WTC11 (cell line): ENCODE measurements at places on chromosomes 3 and 15.

DNA sequence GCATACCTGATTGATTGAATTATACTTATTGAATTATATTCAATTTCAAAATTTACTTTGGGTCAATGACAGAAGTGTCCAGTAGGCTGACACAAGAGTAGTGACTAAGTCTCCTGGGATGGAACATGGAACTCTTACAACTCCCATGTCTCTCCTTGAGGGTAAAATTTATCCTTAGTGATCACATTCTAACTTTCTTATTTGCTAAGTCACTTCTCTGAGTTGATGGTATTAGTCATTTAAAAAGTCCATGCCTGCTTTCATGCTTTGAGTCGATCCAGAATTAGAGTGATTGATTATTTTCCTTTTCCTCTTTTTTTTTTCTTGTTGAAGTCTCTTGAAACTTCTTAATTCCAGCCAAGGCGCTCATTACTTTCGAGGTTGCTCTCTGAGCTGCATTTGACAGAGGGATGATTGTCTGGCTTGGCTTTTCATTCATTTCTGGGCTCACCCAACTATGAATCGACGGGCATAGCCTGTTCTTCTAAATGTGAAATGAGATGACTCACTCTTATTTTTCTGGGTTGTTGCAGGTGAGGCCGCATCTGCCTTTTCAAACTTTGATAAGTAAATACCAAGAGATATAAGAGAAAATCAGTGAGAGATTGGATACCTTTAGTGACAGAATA, 34.9 kb downstream of the LRRC3B start:
- no peak for DNase-seq

DNA sequence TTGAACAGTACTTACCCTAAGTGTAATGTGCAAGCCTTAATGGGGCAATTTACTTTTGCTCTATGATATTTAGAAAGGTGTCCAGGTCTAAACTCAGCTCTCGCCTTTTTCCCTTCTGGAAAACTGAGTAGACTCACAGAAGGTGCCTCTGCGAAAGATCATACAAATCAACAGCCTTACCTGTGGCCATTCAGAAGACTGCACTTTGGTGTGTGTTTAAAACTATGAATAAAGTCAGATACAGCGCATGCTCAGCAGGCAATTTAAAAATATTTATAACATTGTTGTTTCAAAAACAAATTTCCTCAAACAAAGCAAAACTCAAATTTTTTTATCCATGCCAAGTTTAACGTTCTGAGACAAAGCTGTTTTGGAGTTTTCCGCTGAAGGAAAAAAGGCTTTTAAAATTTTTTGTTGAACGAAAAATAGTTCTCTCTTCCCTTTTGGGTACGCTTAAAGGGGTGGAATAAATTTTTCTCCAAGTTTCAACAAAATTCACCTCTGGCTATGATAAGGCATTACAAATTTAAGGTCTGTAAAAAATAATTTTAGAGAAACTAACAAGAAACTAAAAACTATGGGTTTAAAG, 156.3 kb downstream of the TIGIT start:
- no peak for DNase-seq

- no peak for DNase-seq
Observed at GRCh38 chr3:25587094-25587493, 77.6 kb downstream of the TOP2B start.

DNA sequence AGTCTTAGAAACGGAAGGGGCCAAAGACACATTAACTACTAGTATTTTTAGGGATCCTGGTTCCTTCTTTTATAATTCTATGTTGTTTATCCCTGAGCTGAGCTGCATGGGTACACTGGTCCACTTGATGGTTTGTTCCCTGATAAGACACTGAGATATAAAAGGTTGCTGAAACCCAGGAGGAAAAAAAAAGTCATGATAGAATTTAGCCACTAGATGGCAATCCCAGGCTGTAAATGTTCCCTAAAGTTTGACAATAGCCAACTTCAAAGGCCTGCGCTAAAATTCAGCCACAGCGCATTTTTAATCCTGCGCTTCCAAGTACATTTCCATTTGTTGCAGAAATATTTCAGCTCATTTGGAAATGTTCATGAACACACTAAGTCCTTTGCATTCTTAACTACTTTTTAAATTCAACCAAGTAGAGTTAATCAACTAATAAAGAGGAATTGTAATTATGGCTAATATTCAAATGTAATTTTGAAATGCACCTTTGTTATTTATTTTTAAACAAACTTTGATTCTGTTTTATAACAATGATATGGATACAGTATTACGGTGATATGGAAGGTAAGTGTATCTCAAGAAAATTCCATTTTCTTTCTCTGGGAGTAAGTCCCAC, 249.3 kb upstream of the FEZF2 start:
- no peak for DNase-seq

DNA sequence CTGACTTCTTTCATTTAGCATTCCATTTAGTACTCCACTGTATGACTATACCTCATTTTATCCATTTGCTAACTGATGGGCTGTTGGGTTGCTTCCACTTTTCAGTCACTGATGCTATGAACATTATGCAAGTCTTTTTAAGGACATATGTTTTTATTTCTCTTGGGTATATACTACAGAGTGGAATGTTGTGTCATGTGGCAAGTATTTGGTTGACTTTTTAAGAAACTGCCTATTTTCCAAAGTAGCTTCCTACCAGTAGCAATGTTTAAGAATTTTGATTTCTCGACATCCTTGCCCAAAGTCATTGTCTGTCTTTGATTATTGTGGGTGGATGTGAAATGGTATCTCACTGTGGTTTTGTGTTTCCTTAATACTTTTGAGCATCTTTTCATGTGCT, 110.1 kb upstream of the TPM1 start:
- DNase-seq: no peak

DNA sequence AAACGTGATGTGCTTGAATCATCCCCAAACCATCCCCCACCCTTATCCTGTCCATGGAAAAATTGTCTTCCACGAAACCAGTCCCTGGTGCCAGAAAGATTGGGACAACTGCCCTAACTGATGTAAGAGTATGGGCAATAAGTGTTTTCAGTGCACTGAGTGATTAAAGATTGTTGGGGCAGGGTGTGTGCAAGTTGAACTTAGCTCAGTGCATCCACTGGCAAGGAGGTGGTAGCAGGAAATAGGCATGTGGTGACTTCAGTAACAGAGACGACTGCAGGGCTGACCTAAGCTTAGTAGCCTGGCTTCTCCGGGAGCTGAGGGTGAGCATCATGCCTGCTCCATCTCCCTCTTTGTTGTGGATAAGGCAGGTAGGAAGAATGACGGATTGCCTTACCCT, 27.5 kb downstream of the PAQR9 start:
- DNase-seq: no peak

DNA sequence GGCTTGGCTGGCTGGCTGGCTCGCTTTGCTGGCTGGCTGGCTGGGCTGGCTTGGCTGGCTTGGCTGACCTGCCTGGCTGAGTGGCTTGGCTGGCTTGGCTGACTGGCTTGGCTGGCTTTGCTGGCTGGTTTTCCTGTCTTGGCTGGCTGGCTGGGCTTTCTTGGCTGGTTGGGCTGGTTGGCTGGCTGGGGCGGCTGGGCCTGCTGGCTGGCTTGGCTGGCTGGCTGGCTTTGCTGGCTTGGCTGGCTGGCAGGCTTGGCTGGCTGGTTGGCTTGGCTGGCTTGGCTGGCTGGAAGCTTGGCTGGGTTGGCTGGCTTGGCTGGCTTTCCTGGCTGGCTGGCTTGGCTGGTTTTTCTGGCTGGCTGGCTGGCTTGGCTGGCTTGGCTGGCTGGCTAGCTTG, 435.6 kb downstream of the GOLGA6L6 start:
- DNase-seq: no peak

- DNase-seq: no peak
Observed at GRCh38 chr3:65539616-65540015, 499.1 kb downstream of the MAGI1 start.

DNA sequence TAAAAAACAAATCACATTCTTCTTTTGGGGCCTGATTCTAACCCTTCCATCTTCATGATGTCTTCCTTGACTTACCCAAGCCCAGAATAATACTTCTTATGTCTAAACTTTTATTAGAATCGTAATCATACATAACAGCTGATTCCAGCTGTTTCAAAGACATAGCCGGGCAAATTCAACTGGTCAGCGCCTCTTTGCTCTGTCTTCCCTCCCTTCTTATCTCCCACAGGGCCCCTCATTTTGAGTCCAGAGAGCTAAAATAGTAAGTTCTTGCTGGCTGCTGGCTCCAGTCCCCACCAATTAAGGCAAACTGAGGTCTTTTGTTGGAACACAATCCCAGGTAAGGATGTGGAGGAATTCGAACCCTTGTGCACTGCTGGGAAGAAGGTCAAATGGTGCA, 108.6 kb downstream of the ADCY5 start:
- no peak for DNase-seq

DNA sequence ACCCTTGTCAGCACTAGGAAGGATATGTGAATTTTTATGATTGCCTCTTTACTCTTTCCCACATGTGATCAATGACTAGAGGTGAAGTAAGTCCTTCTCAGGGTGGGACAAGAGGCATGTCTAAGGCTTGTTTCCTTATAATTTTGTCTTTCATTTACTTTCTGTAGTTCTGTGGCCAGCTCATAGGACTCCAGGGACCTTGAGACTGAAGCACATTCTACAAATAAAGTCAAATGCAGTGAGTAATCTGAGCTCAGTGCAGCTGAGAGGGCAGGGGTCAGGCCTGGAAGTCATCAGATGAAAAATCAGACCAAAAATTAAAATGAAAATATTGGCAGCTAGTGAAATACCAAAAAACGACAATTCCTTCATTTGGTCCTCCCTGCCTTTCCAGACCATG, 424.7 kb upstream of the THBS1 start:
- no peak for DNase-seq

DNA sequence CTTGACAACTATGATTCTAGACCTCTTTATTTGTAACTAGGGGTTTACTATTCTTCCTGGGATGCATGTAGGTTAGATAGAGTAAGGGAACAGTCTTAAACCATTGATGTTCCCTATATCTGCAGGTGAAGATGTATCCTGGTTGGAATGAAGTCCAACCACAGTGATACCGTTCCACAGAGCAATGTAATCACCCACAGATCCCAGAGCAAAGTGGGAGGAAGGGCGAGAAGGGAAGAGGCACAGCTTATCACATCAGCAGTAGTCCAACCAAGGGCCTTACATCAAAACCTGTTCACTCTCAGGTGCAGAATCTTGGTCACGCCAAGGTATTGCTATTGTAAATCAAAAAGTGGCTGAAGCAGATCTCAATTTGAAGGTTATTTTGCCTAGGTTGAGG, 61.8 kb upstream of the LIPC start:
- no peak for DNase-seq

- no peak for DNase-seq
Observed at GRCh38 chr3:3227640-3228039, 48.1 kb upstream of the CRBN start.

DNA sequence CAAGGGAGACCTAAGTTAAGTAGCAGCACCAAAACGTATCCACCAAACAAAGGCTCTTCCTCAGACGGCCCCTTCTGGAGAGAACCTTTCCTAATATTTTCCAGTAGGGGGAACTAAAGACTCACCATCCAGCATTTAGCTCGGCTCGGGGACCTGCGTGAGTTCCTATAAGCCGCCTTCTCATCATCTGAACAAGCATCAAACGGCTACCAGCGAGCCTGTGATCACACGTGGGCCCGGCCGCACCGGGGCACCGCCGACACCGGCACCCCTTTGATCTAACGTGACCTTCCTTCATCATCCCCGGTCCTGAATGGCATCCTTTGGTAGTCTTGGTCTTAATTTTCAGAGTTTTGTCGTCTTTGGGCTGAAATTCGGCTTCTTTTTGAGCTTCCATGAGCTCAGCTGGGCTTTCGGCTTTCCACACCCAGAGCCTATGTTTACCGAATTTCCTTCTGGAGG, 1.4 kb upstream of the ROBO2 start:
- DNase-seq: peak; percentile 70

DNA sequence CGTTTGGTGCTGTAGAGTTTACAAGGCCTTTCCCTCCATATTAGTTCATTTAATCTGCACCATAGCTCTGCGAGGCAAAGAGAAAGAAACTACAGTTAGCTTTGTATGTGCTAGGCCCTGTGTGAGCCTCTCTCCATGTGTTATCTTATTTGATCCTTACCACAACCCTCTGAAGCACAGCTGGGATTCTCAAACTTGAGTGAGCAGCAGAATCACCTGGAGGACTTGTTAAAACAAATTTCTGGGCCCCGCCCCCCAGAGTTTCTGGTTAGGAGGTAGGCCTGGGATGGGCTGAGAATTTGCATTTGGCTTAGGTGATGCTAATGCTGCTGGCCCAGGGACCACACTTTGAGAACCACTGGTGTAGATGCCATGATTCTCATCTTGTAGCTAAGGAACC, 12.3 kb downstream of the CA12 start:
- peak; percentile 46 for DNase-seq

GRCh38 chr15:33262306-33262705, 48.5 kb upstream of the RYR3 start:
- DNase-seq: no peak
